ENCODE measurements at places on chromosomes 7 and 10. TPM values are rescaled to one million over a fixed set of nuclear protein-coding genes. Genes with fewer than 3 reads are reported as not detected.

GRCh38 chr10:95312257-95312656 is 21.5 kb upstream of the PDLIM1 start:
- DNase-seq, result no peak

GRCh38 chr7:45983720-45984255 is 62.7 kb upstream of the IGFBP3 start:
- DNase-seq, result no peak

SUN3 gene
- not detected for total RNA-seq

IPMK gene
- total RNA-seq, result 2.5 TPM

PPP1R17 gene
- not detected for total RNA-seq

DNA sequence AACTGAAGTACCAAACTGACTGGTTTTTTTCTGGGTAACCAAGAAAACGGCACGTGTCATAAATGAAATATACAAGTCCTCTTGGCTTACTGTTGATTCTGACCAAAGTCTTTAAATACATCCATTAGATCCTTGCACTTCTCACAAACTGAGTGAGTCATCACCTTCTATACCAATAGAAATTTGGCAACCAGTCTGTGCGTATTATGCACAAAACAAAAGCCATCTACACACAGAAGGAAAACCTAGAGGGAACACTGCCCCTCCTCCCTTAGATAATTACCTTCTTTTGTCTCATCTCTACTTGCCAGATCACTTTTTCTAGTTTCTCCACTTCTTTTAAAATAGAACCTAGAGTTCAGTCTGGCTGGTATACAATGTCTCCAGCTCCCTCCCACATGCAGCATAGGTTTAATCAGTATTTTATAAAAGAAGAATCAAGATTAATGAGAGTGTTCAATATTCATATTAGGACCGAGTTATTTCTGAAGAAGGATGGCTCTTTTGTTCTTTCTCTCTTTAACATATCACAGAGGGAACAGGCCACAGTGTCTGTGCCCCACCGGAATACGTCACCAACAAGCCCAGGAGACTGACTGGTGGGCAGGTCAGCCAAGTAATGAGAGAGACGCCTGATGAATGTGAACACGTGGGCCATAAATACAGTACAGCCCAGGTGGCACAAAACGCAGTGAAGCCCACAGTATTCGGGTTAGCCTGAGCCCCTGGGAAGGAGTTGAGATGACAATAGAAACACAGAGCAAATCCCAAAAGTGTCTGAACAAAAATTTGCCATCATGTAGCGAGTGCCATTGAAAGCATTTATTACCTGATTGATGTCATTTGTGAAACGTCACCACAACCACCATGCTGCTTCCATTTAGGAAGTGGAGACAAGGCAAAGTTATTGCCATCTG is 91.3 kb downstream of the KIAA1549 start:
- no peak for DNase-seq

DNA sequence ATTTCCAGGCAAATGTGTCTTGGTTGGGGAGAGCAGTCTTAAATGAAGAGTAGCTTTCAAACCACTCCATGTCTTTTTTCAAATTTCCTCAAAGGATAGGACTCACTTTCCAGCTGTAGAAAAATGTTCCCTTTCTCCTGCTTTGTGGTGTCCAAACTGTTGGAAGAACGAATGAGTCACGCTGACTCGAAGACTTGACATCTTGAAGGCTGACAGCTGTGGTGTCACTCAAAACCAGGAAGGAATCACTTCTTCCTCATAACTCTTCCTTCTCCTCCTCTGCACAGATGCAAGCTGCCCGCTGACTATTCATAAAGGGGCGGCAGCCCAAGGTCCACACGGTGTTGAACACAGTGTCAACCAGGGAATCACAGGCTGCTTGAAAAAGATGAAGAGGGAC is 19.2 kb downstream of the PLA2G12B start:
- no peak for DNase-seq

- DNase-seq, result no peak
Observed at GRCh38 chr7:38222481-38223096, 44.5 kb downstream of the STARD3NL start.

DNA sequence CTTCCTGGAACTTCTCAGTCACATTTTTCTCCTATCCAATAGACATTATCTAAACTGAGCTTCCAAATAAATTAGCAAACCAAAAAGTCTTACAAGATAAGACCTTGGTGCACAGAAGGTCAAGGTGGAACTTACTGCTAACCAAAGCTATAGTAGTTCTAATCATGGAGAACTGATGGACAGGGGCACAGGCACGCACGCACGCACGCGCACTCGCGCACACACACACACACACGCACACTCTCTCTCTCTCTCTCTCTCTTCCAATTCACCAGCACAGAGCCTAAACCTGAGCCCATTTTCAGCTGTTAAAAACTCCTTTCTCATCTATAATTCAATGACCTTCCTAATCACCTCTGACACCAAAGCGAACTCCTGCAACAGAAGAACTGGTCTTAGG is 7.5 kb downstream of the FGFR2 start:
- DNase-seq, result no peak

STAG3 gene
- 0.51 TPM for total RNA-seq

- DNase-seq, result no peak
Observed at GRCh38 chr10:33804584-33804983, 470.1 kb upstream of the NRP1 start.

GRCh38 chr10:4978870-4979269 is 15.7 kb downstream of the AKR1C1 start:
- no peak for DNase-seq

DNA sequence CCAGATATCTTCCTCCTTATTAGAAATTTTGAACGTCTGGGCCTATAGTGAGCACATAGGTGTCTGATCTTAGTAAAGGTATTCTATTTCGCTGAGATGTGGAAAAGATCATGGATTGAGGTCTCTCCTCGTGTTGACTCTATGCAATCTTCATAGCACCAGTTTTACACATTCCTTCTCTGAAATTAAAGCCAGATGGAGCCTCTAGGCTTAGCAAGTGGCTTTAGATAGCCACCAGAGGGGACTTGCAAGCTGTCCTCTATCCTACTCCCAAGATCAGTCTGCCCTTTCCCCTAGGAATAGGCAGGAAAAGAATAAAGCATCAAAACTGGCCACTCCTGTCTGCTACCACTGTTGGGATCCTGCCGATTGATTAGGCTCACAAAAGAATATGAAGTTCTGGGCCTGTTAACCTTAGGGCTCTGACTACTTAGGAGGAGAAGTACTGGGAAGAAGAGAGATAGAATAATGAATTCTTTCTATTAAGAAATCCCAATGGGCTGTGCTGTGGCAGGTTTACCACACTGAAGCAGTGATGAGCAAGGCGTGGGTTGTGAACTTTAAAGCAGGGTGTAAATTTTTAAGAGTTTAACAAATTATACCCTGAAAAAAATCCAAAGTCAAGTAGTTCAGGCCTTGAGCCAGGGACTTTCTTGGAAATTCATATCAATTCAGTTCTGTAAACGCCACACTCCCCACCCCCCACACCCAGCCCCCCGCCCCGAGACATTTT is 2.2 kb upstream of the STRIP2 start:
- no peak for DNase-seq

AGBL3 gene
- total RNA-seq, result 2.2 TPM

DNA sequence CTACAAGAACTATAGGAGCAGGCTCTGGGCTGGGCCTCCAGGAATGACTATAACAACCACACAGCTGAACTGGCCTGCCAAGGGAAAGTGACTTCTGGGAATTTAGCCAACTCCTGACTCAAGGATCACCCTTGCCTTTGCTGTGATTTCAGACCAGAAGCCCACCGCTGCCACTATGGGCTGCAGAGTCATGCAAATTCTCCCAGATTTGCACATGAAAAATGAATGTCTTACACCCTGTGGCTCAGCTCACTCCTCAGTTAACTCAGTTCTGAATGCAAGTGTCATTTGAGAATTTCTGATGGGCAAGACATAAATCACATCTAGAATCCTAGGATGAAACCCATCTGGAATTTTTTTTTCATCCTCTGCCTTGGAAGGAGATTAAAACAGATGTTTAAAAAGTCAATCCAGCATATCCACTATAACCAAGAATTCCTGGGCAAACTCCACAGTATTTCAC is 186.5 kb upstream of the BET1 start:
- no peak for DNase-seq

GRCh38 chr7:64992971-64993370 is 2.1 kb upstream of the ZNF117 start:
- DNase-seq, result no peak

- DNase-seq, result no peak
Observed at GRCh38 chr7:120259386-120259785, 13.6 kb upstream of the KCND2 start.

DRGX gene
- total RNA-seq, result not detected

SPDYE9 gene
- total RNA-seq, result not detected

DNA sequence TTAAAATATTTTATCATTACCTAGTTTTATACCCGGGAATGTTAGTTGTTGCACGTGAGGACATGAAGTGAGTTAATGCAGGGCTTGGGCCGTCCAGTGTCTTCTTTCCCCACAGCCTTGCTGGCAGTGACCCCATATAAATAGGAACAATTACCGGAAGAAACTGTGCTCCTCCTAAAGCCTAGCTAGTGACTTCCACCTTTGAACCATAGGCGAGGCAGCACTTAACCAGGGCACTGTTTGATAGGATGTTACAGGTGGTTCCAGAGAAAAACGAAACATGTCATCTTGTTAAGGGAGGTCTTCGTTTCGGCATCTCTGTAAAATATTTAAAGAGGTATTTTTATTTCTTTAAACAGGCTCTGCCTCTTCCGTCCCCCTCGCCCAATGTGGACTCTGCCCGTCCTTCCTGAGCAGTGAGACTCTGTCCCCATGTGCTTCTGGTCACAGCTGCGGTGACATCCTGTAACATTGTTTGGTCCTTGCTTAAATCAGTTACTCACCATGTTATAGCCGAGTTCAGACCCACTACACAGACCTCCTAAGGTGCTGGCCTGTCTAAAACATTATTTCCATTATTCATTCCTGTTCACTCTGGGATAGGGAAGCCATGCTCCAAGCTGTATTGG is 145.6 kb downstream of the MGMT start:
- no peak for DNase-seq
